ENCODE measurements at places on chromosomes 1 and 21. TPM values are rescaled to one million over a fixed set of nuclear protein-coding genes. Genes with fewer than 3 reads are reported as not detected.

DNA sequence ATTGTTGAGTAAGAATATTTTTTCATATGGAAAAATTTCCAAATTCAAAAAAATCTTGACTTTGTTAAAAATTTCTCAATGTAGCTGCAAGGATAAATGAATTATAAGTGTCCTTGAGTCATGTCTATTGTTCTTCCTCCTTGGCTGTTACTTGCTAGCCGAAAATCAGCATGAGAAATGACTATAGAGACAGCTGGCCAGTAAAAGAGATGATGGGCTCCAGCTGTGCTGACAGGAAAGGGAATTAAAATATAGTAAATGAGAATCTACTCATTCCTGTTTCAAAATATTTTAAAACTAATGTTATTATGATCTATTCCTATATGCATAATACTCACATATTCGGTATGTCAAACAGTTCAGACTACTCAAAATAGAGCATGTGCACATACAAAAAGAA is 1292.6 kb downstream of the BRINP3 start:
- no peaks in the 10 kb centered on the region for H3K36me3 ChIP-seq
- H3K27me3 ChIP-seq: no peaks in the 10 kb centered on the region
- H3K4me1 ChIP-seq: no peaks in the 10 kb centered on the region
- H3K27ac ChIP-seq: no peak overlapping the region

DNA sequence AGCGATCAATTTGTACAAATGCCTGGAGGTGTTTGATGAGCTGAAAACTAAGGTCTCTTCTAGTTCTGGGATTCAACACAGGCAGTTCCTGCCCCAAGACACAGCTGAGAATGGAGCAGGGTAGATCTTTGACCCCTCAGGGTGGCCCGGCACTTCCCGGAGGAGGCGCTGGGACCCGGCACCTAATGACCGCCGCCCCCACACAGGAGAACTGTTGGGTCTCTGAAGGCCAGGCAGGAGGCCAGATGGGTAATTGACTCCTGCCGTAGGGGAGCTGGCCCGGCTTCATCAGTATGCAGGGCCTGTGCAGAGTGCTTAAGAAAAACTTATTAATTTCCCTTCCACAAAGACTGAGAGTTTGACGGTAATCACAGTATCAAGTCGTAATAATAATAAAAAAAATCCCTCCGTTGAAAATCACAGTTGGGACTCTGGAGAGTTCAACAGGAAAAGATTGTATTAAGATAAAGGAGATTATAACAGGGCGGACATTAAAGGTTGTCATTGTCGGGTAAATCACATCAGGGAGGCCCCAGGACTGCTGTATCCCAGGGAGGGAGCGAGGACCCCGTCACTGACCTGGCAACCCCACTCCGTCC is 51.7 kb downstream of the UBIAD1 start:
- no peak for DNase-seq
- no peaks in the 10 kb centered on the region for H3K4me1 ChIP-seq
- no peaks in the 10 kb centered on the region for H3K27me3 ChIP-seq
- no peaks in the 10 kb centered on the region for H3K36me3 ChIP-seq
- no peak overlapping the region for H3K4me3 ChIP-seq

DNA sequence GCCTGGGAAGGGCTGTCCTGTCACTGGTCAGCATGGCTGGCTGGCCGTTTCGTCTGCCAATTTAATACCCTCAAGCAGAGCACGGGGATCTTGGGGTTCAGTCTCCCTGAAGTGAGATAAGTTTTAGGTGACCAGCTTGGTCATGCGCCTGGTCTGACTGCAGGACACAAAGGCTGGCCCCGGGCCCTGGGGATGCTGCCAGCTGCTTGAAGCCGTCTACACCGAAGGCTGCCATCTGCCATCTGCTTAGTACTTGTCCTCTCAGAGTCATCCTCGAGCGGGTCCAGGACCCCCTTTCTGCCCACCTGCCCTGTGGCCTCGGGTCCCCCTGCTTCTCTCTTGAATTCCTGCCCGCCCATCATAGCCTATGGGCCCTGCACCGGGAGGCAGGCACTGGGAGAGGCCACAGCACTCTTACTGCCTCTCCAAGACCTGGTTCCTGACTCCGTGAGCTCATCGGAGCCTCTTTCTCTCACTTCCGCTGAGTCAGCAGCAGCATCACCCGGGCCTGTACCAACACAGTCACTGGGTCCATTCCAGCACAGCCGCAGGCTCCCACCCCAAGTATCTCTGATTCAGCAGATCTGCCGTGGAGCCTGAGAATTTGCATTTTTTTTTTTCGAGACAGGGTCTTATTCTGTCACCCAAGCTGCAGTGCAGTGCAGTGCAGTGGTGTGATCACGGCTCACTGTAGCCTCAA is 7.0 kb downstream of the FBLIM1 start:
- H3K27ac ChIP-seq: no peak overlapping the region
- H3K4me1 ChIP-seq: no peaks in the 10 kb centered on the region
- DNase-seq: no peak
- H3K27me3 ChIP-seq: no peaks in the 10 kb centered on the region

DNA sequence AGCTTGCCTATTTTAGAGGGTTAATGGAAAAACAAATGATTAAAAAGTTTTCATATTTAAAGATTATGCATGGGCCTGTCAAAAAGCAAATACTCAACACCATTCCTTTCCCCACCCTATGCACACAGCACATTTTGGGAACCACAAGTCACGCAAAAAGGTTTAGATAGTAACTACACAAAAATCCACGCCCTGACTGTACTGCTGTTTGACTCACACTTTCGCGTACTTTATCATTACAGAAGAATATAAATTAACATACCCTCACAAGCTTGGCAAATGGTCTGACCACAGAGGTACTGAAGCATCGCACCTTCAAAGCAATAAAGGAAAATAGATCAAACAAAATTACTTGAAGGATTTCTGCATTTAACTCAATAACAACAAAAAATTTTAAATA is 1.4 kb downstream of the ATP5PO start:
- H3K27ac ChIP-seq: no peak overlapping the region
- H3K27me3 ChIP-seq: no peaks in the 10 kb centered on the region
- H3K4me3 ChIP-seq: no peak overlapping the region
- DNase-seq: no peak
- H3K4me1 ChIP-seq: peaks cover 9% of the 10 kb centered on the region
- H3K36me3 ChIP-seq: peaks cover 14% of the 10 kb centered on the region

- no peaks in the 10 kb centered on the region for H3K27me3 ChIP-seq
- H3K4me1 ChIP-seq: peaks cover 10% of the 10 kb centered on the region
- no peak overlapping the region for H3K4me3 ChIP-seq
- no peaks in the 10 kb centered on the region for H3K36me3 ChIP-seq
- H3K27ac ChIP-seq: no peak overlapping the region
Measured at GRCh38 chr1:245987219-245987545, 519.9 kb downstream of the SMYD3 start.

IGSF9 gene
- total RNA-seq: 1.8 TPM

GRCh38 chr1:64969305-64970046 is 3.1 kb upstream of the JAK1 start:
- no peak overlapping the region for H3K27ac ChIP-seq
- no peaks in the 10 kb centered on the region for H3K36me3 ChIP-seq
- H3K4me3 ChIP-seq: no peak overlapping the region
- no peaks in the 10 kb centered on the region for H3K4me1 ChIP-seq
- DNase-seq: no peak

DNA sequence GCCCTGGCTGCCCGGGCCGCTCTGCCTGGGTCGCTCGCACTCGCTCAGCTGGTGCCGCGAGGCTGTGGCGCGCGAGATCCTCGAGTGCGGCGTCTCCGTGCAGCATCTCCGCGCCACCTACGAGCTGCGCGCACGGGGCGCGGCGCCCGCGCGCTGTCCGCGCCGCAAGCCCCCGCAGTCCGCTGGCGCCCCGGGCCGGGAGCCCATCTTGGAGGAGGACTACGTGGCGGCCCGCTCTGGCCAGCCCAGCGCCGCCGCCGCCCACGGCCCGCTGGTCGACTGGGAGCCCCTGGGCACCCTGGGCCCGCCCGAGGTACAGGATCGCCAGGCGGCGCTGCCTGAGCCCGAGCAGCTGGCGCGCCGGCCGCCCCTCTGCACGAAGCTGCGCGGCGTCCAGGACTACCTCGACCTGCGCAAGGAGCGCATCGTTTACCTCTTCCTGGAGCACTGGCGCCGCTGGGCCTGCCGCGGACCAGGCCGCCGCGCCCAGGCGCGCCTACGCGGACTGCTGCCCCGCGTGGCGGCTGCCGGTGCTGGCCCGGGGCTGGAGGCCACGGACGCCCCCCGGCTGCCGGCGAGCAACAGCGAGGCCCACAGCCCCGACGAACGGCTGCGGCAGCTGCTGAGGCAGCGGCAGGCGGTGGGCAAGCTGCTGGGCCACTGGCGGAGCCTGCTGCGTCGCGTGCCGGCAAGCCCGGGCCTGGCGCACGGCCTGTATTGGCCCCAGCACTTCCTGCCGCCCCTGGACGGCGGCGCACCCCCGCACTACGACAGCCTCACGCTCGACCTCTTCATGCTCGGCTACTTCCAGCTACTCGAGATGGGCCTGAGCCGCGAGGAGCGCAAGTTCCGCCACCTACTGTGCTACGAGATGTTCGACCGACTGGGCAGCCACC is 10.9 kb downstream of the TNFRSF25 start:
- peaks cover 35% of the 10 kb centered on the region for H3K27me3 ChIP-seq
- H3K4me1 ChIP-seq: no peaks in the 10 kb centered on the region
- H3K4me3 ChIP-seq: no peak overlapping the region
- no peak overlapping the region for H3K27ac ChIP-seq
- no peak for DNase-seq

GRCh38 chr1:65316233-65316632 is 6.9 kb downstream of the DNAJC6 start:
- H3K4me3 ChIP-seq: no peak overlapping the region
- peaks cover 4% of the 10 kb centered on the region for H3K27me3 ChIP-seq
- no peak overlapping the region for H3K27ac ChIP-seq
- H3K36me3 ChIP-seq: no peaks in the 10 kb centered on the region

DNA sequence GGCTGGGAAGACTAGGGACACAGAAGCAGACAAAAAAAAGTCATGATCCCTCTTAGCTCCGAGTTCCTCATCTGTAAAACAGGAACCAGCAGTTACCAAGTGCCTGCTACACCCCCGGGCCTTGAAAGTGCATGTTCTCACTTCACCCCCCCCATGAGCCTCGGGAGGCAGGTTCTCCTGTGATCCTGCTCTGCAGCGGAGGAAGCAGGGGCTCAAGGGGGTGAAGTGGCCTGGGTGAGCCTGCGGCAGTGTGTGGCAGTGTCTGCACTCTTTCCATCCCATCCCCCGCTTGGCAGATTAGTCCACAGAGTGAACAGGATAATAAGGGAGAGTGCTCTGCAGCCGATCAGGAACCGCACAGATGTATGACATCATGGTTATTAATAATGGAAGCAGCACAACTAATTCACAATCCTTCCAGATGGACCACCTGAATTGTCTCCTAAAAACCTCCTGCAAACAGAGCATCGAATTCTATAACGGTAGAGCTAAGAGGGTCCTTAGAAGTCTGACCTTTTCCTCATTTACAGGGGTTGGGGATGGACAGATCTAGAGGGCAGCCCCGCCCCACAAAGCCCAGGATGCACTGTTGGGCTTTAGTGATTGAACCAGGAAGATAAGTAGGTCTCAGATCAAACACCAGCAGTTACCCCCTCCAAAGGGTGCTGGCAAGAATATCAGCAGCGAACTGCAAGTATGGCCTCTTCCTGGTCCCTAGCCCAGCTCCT is 174.1 kb upstream of the EDN2 start:
- no peaks in the 10 kb centered on the region for H3K36me3 ChIP-seq
- peaks cover 8% of the 10 kb centered on the region for H3K27me3 ChIP-seq
- DNase-seq: no peak
- no peak overlapping the region for H3K27ac ChIP-seq
- H3K4me1 ChIP-seq: peaks cover 3% of the 10 kb centered on the region

DNA sequence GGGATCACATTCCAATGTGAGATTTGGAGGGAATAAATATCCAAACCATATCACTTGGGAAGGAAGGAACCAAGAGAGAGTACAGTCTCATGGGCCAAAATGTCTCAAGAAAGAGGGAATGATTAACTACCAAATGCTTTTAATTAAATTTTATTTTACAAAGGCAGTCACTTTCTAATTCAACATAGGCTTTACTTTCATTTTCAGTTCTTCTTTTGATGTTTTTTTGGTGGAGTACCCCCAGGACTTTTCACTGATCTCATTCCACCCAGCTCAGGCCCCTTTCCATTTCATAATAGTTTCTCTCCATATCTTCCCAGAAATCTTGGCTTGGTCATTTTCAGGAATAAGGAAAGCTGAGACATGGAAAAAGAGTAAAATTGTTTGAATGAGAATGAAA is 5.1 kb upstream of the SLAMF7 start:
- no peaks in the 10 kb centered on the region for H3K4me1 ChIP-seq
- H3K36me3 ChIP-seq: no peaks in the 10 kb centered on the region
- H3K4me3 ChIP-seq: no peak overlapping the region
- H3K27me3 ChIP-seq: no peaks in the 10 kb centered on the region
- DNase-seq: no peak

DNA sequence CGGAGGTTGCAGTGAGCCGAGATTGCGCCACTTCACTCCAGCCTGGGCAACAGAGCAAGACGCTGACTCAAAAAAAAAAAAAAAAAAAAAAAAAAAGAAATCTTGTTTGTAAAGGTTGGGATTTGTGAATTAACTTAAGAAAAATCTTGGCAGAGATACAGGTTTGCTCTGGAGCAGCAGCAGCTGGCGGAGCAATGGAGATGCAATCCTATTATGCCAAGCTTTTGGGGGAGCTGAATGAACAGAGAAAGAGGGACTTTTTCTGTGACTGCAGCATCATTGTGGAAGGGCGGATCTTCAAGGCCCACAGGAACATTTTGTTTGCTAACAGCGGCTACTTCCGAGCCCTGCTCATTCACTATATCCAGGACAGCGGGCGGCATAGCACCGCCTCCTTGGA is 5.6 kb downstream of the ZBTB8B start:
- H3K4me3 ChIP-seq: no peak overlapping the region
- H3K4me1 ChIP-seq: no peaks in the 10 kb centered on the region
- DNase-seq: peak; percentile 27

DNA sequence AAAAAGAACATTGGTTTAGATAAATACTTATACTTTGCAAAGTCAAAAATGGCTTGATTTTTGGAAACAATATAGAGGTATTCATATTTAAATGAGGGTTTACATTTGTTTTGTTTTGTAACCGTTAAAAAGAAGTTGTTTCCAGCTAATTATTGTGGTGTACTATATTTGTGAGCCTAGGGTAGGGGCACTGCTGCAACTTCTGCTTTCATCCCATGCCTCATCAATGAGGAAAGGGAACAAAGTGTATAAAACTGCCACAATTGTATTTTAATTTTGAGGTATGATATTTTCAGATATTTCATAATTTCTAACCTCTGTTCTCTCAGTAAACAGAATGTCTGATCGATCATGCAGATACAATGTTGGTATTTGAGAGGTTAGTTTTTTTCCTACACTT is 65.3 kb upstream of the SAMD13 start:
- no peaks in the 10 kb centered on the region for H3K4me1 ChIP-seq
- no peak overlapping the region for H3K27ac ChIP-seq
- H3K4me3 ChIP-seq: no peak overlapping the region
- H3K36me3 ChIP-seq: peaks cover 9% of the 10 kb centered on the region
- DNase-seq: no peak

KCNJ9 gene
- total RNA-seq: not detected

ZC3H11A gene
- 51.6 TPM for total RNA-seq

DNA sequence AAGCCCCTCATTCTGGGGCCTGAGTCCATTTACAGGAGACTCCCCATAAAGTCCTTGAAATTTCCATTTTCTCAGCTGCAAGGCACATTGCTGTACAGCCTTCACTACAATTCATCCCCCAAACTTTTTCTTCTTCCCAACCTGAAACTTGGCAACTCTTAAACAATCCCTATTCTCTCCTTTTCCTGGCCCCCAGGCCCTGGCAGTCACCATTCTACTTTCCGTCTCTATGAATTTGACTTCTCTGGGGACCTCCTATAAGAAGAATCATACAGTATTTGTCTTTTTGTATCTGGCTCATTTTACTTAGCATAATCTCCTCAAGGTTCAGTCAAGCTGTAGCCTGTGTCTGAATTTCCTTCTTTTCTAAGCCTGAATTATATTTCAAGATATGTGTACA is 332.9 kb downstream of the PCP4 start:
- H3K4me1 ChIP-seq: no peaks in the 10 kb centered on the region
- no peaks in the 10 kb centered on the region for H3K36me3 ChIP-seq
- no peak overlapping the region for H3K4me3 ChIP-seq
- no peak overlapping the region for H3K27ac ChIP-seq
- DNase-seq: no peak
- H3K27me3 ChIP-seq: no peaks in the 10 kb centered on the region
